ENCODE measurements at places on chromosomes 5 and 9.
A peak's percentile ranks its signal among the peaks of the same experiment; 100 is the strongest.

GRCh38 chr5:1392261-1392660, 47.4 kb upstream of the CLPTM1L start:
- DNase-seq: no peak

- no peak for DNase-seq
Measured at GRCh38 chr5:152270096-152270495, 135.0 kb downstream of the NMUR2 start.

GRCh38 chr9:129681924-129682323, 16.5 kb downstream of the PRRX2 start:
- no peak for DNase-seq

GRCh38 chr5:54651482-54652076, 134.0 kb downstream of the SNX18 start:
- peak; percentile 84 for DNase-seq

- DNase-seq: no peak
Measured at GRCh38 chr9:5762421-5762820, 70.5 kb downstream of the ERMP1 start.

GRCh38 chr5:153654504-153655200, 164.2 kb downstream of the GRIA1 start:
- peak; percentile 15 for DNase-seq

GRCh38 chr9:111720174-111720573, 58.8 kb downstream of the GNG10 start:
- no peak for DNase-seq

DNA sequence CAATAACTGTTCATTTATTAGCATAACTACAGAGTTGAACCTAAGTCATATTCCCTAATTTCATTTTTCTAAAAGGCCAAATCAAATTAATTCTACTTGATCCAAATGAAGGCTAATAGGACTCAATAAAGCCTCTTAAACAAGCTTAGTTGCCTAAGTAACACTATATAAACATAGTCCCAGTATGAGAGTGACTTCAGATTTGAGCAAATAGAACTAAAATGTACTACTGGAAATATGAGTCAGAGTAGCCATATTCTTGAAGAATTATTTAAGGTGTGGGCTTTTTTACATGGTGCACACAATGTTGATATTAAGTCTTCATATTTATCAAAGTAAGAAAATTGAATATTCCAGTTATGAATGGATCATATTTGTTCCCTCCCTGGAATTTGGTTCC, 872.3 kb downstream of the MAT2B start:
- no peak for DNase-seq

DNA sequence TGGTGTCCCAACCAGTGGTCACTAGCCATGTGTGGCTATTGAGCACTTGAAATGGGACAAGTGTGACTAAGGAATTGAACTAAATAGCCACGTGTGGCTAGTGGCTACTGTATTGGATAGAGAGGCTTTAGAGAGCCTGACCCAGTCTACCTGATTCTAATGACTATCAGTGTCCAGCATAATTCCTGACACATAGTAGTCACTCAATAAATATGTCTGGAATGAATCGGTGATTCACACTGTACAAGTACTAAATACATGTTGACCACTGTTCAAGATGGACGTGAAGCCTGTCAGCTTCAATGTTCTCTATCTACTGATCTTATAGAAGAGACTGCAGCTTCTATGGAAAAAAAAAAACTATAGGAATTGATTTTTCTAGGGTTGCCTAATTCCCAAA, 57.7 kb upstream of the MAST4 start:
- DNase-seq: no peak

- DNase-seq: peak; percentile 96
Measured at GRCh38 chr5:142215915-142216681, 107.5 kb downstream of the NDFIP1 start.

- DNase-seq: no peak
Measured at GRCh38 chr5:114734238-114734637, 372.4 kb downstream of the KCNN2 start.

- DNase-seq: no peak
Measured at GRCh38 chr5:119678351-119679028, 49.1 kb downstream of the FAM170A start.

All from cardiac fibroblast (primary cell).